Right cardiac atrium (tissue), 5 donors: ENCODE measurements at places on chromosomes 16 and 17. TPM values are rescaled to one million over a fixed set of nuclear protein-coding genes. Genes with fewer than 3 reads are reported as not detected.

DNA sequence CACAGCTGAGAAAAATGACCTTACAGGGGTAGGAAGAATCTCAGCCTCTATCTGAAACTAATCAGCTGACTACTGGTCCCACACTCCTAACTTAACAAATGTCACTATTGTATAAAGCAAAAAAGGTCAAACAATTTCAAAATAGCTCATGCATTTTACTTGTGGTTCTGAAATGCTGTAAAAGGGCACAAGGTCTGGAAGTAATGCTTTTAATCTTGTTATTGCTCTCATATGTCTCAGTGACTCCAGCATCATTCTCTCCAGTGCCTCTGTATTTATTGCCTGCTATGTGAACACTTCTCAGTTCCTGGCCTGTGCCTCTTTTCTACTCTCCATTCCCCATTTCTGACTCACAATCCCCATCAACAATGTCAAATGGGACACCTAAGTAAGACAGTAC is 937.7 kb downstream of the CDH11 start:
- DNase-seq = no peak

DNA sequence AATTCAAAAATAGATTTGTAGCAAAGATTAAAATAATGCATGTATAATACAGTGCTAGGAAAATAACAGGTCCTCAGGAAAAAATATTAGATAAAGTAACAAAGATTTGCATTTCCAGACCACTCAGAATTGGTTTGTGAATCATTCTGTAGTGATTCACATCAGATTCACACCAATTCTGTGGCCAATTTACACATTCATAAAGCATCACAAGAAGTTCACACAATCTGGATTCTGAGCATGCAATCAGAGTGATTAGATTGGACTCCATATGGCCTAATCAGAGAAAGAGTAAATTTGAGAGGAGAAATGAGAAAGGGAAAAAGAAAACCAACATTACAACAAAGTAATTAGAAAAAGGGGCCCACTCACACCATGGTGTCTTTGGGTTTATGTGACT is 36.0 kb upstream of the SLC47A1 start:
- no peak for DNase-seq

GRCh38 chr17:10136258-10136981 is 62.0 kb downstream of the GAS7 start:
- DNase-seq = no peak

DNA sequence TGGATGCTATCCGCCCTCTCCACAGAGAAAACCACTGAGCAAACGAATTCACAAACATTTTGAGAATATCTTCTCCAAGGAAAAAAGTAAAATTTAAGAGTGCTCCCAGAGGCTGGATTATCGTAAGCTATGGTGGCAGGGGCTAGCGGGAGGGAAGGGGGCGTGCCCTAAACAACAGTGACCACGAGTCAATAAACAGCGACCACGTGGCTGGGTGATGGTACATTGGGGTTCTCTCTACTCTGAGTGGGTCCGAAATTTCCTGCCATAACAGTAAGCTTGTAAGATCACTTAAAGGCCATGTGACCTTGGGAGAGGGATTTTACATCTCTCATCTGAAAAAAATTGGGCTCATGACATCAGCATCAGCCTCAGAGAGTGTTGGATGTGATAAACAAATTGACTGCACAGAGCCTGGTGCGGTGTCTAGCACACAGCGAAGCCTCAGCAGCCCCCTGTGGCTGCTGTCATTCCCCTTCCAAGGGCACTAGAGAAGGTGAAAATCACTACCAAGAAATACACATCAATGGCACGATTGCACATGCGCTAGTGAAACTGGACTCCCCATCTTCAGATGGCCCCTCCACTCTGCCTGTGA is 213.2 kb downstream of the XYLT1 start:
- no peak for DNase-seq

SLC25A10 gene
- 9.8 TPM for total RNA-seq

HOXB9 gene
- not detected for total RNA-seq
